ENCODE measurements at places on chromosomes 12 and 14. TPM values are rescaled to one million over a fixed set of nuclear protein-coding genes. Genes with fewer than 3 reads are reported as not detected.

DNA sequence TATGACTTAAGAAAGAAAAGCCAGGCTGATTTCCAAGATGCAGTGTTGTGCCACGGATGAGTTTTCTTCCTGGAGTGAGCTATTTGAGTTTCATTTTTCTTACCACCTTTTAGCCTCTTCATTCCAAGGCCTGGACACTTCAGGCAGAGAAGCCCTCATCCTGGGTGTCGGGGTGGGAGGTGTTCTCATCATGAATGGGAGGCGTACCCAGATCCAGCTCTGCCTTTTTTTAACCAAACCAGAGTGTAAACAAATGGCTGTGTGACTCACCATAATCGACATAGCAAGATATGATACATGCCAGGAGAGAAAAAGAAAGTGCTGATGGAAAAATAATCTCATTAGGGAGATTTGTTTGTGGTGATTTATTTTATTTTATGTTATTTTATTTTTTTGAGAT lies 79.9 kb downstream of the ARF6 start:
- H3K4me3 ChIP-seq = peak overlapping the region; percentile 77
- peaks cover 57% of the 10 kb centered on the region for H3K4me1 ChIP-seq
- no peaks in the 10 kb centered on the region for H3K27me3 ChIP-seq
- peaks cover 3% of the 10 kb centered on the region for H3K36me3 ChIP-seq

DNA sequence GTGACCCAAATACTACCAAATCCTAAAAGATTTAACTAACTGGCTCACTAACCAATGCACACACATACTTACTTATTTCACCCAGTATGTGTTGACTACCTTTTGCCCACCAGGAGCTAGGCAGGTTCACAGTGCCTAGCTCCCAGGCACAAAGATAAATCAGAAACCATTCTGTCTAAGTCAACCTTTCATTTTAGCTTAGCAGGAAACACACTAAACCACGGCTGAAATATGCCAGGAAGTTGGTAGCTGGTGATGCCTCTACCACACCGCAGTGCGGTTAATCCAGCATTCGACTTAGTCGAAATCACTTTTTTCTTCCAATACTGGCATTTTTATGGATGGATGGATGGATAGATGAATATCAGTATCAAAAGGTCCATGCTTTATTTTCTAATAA lies 597.7 kb downstream of the DIO2 start:
- no peak overlapping the region for H3K27ac ChIP-seq
- H3K27me3 ChIP-seq = no peaks in the 10 kb centered on the region
- no peak for DNase-seq
- H3K4me1 ChIP-seq = no peaks in the 10 kb centered on the region
- no peaks in the 10 kb centered on the region for H3K36me3 ChIP-seq
- H3K4me3 ChIP-seq = no peak overlapping the region

KCNH3 gene
- 2.9 TPM for total RNA-seq

PCED1B gene
- total RNA-seq = 49.9 TPM

TMEM253 gene
- total RNA-seq = not detected

DNA sequence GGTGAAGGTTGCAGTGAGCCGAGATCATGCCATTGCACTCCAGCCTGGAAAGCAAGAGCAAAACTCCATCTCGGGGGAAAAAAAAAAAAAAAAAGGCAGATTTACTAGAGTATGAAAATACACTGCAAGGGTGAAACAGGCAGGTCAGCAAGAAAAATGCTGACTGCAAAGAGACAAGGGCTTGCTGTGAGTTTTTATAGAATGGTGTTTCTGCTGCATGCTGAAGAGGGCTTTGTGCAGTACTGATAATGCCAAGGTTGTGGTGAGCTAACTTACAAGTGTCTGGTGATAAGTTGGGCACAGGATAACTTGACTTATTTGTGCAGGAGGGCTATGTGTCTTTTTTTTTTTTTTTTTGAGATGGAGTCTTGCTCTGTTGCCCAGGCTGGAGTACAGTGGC lies 25.9 kb upstream of the SRP54 start:
- H3K27me3 ChIP-seq = no peaks in the 10 kb centered on the region
- H3K36me3 ChIP-seq = peaks cover 36% of the 10 kb centered on the region
- peaks cover 3% of the 10 kb centered on the region for H3K4me1 ChIP-seq

KRT83 gene
- not detected for total RNA-seq

PSME1 gene
- 340 TPM for total RNA-seq

WSCD2 gene
- total RNA-seq = not detected

DNA sequence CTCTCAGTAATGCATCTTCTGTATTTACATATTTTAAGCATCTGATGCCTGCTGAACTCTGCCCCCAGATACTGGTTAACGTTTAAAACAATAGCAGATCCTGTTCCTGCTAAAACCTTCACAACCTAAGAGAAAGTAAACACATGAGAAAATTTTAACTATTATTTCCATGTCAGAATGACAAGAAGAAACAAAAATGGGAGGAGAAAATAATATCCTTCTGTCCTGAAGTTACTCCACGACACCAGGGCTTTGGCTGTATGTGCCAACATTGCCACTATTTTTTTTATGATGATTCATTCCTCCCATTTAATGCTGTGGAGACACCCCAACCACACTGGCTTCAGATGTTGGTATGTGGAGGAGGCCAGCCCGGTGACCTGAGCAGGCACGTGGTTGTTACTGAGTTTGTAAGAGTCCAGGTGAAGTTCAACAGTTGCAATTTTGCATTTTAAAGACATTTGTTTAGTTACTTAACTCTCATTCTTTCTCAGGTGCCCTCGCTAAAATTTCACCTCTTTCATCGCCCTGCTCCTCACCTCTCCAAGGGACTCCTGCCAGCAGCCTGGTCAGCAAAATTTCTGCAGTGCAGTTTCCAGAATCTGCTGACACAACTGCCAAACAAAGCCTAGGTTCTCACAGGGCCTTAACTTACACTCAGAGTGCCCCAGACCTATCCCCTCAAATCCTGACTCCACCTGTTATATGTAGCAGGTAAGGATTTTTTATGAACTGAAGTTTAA lies 65.5 kb upstream of the SLCO1C1 start:
- no peak for DNase-seq
- no peak overlapping the region for H3K4me3 ChIP-seq
- H3K36me3 ChIP-seq = no peaks in the 10 kb centered on the region
- H3K27me3 ChIP-seq = no peaks in the 10 kb centered on the region
- H3K4me1 ChIP-seq = no peaks in the 10 kb centered on the region
